Thoracic aorta (tissue), 2 donors: ENCODE measurements at places on chromosomes 12 and 14.

DNA sequence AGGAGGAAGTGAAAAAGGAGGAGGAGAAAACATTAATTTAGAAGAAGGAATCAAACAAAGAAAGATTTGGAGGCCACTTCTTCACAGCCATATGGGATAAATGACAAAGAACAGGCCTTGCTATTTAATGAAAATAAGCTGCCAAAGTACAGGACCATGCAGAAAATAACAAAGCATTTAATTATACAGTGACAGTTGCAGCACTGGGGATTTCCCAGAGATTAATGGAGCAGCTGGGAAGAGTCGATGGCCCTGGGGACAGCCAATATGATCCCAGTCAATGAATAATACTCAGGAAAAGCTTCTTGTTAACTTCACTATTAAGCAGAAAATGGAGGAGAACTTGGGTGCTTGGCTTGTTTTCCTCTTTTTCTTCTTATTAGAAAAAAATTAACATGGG lies 34.6 kb downstream of the RERG start:
- DNase-seq = no peak

DNA sequence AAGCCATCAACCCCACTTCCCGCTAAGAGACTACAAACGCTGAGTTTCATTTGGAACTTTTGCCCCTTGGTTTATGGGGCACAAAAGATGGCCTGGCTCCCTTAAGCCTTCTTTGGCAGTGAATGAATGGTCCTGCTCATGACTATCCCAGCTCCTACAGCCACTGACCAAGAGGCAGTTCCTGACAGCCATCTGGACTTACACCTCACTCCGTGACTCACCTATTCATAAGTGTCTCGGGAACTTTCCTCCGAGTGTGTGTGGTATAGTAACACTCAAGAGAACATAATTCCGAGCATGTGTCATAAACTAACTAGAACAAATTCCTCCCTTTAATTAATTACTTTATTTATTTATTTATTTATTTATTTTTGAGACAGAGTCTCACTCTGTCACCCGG lies 51.9 kb upstream of the NUDT4 start:
- no peak for DNase-seq

DNA sequence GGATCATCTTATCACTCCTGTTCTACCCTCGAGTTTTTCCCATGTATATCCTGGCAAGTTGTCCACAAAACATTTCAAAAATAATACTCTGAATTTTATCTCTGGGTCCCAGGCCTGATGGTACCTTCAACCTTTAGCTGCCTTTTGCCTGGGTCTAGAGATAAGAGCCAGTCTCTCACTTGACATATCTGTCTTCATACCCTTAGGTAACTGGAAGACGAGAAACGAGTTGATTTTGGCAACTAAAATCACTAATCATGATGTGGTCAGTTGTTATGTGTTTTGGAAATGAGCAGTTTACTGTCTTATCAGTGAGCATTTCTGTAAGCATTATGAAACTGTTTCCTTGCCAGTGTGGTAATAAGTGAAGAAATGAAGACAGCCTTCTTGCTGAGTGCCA lies 6.3 kb downstream of the RNF10 start:
- no peak for DNase-seq

- DNase-seq = no peak
Measured at GRCh38 chr14:61217516-61217915, 63.6 kb downstream of the TMEM30B start.

- no peak for DNase-seq
Measured at GRCh38 chr12:16688200-16688599, 82.2 kb upstream of the LMO3 start.

- DNase-seq = no peak
Measured at GRCh38 chr12:123744836-123745235, 17.3 kb upstream of the DNAH10 start.

DNA sequence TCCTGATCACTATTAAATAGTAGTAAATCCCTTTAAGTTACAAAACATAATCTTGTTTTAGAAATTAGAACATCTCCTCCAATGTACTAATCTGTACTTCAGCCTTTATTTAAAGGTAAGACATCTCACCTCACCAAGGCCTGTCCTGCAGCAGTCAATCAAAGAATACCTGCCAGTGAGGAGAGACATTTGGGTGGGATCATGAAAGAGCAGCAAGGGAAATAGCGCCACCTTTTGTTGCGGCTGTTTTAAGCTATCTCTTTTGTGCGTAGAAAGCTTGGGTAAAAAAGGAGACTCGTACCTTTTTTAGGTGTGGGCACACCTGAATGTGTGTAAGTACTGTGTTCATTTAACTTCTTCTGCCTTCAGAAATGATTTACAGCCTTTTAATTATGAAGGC lies 117.8 kb upstream of the TMTC1 start:
- DNase-seq = no peak

- DNase-seq = no peak
Measured at GRCh38 chr14:77589099-77589498, 27.3 kb downstream of the SPTLC2 start.

- no peak for DNase-seq
Measured at GRCh38 chr12:6614513-6615172, 7.5 kb upstream of the CHD4 start.

DNA sequence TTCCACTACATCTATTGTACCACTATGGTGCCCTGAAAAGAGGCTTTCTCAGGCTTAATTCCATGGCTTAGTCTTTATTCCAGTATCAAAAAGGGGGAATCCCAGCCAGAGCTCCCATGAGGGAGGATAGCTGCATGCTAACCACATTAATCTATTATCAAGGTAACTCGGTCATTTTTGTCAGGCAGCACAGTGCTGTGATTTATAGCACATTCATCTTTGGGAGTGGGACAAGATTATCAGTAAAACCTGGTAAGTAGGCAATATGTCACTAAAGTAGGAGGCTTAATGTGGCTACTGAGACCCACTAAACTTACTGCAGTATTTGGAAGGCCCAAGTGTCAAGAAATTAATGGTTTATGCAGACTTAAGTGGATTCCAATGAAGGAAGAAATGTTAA lies 58.9 kb downstream of the DAD1 start:
- no peak for DNase-seq

DNA sequence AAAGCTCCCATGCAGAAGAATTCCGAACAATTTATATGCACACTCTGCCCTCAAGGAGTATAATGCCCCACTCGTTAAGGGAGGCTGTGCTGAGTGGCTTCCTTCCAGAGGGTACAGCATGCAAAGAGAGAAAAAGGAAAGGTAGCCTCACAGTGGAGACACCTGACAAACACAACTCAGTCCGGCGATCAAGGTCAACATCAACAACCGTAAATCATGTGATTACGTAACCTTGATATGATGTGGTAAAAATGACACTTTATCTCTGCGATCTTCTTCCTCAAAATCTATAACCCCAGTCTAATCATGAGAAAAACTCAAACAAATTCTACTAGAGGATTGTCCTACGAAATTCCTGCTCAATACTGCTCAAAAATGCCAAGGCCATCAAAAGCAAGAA lies 400.5 kb upstream of the CCDC196 start:
- no peak for DNase-seq

DNA sequence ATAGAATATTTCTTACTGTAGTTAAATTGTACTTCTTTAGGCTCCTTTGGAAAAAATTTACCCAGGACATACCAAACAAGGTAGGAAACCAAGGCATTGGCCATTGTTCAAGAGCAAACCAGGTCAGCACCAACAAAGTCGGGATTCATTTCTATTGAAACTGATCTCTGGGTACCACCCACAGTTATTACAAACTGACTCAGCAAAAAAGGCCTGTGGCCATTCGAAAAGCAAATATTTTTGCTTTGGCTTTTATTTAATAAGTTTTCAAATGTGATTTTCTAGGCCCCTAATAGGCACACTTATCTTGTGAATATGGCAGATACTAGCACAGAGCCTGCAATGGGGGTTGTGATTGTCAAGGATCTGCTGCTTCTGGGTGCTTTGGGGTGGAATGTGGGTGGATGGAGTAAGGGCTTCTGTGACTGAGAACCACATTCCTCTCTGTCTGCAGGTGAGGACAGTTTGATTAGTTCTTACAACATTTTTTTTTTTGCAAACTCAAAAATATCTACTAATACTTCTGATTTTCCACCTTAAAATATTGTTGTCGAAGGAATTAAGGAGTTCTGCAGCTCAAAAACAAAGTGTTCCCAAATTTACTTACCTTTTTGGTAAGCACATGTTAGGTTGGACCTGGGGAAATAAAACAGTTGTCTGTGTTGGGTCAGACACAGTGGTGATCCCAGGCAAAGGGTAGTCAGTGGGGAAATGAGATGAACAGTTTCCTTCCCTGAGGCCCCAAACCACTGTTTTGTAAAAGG lies 45.1 kb downstream of the FLRT2 start:
- no peak for DNase-seq

DNA sequence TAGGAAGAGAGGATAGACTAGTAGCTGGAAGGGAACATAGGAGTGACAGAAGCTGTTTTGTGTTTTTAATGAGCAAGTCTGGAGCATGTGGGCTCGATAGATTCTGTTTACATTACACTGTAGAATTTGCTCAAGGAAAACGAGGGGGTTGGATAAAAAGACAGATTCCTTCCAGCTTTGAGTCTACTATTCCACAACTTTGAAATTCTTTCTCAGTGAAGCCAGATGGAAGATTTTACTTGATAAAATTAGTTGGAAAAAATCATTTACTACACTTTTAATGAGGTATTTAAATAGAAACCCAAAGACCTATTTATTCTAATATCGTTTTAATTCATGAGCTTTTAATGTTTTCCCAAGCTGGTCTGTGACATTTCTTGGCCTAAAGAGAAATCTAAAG lies 19.5 kb upstream of the EPS8 start:
- DNase-seq = no peak

DNA sequence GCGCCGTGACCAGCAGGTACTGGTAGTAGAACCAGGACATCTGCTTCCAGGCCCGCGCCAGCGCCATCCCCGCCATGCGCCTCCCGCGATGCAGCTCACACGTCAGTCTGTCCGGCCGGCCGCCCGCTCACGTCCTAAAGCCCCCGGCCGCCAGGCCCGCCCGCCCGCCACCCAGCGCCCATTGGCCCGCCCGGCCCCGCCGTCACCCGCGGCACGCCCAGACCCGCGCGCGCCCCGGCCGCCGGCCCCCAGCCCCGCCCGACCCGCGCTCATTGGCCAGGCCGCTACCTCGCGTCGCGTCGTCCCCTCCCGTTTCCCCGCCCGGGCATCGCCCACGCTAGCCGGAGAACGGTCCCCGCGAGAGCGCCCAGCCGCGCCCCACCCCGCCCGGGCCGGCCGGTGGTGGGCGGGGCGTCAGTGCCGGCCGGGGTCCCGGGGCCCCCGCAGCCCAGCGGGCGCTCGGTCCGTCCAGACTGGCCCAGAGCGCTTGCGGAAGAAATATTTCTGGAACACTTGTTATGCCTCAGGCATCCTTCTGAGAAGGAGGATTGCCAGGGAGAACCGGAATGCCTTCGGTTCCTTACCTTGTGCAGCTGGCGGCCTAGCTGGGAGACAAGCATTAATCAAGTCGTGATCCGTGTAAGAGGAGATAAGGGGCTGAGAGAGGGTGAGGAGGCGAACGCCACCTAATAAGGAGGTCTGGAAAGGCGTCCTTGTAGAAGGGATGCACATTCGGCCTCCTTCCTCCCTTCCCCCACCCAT lies at the start of gene SPTSSA:
TSS of gene SPTSSA (minus strand) at position 109 of the 762 bp plus-strand sequence. CDS start at position 76, 33 bp downstream.
- peak; percentile 62 for DNase-seq

DNA sequence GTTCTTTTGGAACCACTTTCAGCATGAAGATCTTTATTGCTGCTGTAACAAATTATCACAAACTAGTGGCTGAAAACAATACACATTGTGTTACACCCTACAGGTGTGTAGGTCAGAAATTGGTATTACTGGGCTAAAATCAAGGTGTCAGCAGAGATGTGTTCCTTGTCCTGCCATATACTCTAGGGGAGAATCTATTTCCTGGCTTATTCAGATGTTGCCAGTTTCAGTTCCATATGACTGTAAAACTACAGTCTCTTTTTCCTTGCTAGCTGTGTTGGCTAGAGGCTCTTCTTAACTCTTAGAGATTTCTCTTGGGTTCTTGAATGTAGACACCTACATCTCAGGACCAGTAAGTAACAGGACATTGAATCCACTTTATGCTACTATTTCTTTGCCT lies 215.6 kb upstream of the PPFIA2 start:
- no peak for DNase-seq

- no peak for DNase-seq
Measured at GRCh38 chr14:55245657-55246268, 25.5 kb upstream of the FBXO34 start.

GRCh38 chr12:106914796-106915634 lies 40.7 kb upstream of the TMEM263 start:
- DNase-seq = no peak
